ENCODE measurements at places on chromosomes 12 and 14.

DNA sequence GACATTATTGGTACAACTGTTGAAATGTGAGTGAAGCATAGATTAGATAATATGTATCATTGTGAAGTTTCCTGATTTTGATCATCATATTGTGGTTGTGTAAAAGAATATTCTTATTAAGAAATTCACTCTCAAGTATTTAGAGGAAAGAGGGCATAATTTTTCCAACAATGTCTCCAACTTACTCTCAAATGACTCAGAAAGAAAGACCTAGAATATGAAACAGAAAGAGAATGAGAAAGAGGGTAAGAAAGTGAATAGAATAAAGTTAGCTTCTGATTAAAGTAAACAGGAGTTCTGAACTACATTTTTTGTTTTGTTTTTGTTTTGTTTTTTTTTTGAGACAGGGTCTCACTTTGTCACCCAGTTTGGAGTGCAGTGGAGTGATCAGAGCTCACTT, 123.0 kb downstream of the CPNE8 start:
- no peak for DNase-seq

- DNase-seq = no peak
Observed at GRCh38 chr14:53411125-53411524, 258.0 kb upstream of the DDHD1 start.

GRCh38 chr14:69495341-69495921, 10.9 kb downstream of the PLEKHD1 start:
- DNase-seq = no peak

- DNase-seq = no peak
Observed at GRCh38 chr12:112868459-112869041, 38.2 kb upstream of the OAS1 start.

DNA sequence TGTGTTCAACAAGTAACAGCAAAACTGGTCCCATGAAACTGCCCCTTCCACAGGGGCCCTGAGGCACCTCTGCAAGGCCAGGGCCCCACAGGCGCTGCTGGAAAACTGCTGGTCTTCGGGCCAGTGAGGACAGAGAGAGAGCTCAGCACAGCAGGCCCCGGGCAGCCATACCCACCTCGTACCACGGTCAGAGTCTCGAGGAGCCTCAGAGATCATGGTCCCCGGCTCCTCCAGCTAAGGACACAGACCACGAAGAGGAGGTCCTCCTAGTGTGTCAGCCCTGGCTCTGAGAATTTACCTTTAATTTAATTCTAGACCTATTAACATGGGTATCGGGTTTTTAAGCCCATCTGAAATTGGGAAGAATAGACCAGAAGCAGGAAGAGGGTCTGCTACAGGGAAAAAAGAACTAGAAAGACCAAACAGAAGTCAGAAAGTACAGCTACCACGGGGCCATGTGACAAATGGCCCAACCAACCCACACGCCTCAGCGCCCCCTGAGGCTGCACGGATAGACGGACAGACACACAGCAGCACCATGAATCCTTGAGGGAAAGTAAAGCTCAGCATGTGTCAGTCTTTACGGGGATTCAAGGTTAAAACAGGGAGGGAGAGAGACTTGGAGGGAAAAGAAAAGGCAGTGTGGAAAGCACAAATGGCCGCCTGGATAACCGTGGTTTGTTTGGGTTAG, 22.9 kb downstream of the ANKRD9 start:
- no peak for DNase-seq

GRCh38 chr12:49957570-49957967, 4.1 kb upstream of the AQP5 start:
- DNase-seq = no peak

Measured in erythroblast (primary cell).